ENCODE measurements at places on chromosomes 7 and 10.

DNA sequence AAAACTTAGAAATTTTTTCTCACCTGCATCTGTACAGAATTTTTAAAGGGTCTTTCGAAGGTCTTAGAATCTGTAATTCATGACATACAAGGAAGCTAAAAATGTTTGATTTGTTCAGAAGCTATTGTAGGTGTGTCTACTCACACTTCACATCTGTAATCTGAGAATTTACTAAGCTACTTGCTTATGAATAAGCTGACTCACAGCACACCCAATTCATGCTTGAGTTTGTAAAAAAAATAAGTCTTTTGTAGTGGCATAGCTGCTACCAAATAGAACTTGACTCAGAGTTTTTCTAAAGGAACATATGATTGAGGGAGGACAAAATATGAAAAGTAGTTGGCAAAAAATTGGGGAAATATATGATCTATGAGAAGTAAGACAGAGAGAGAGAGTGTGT, 12.7 kb upstream of the AGR2 start:
- DNase-seq: no peak

DNA sequence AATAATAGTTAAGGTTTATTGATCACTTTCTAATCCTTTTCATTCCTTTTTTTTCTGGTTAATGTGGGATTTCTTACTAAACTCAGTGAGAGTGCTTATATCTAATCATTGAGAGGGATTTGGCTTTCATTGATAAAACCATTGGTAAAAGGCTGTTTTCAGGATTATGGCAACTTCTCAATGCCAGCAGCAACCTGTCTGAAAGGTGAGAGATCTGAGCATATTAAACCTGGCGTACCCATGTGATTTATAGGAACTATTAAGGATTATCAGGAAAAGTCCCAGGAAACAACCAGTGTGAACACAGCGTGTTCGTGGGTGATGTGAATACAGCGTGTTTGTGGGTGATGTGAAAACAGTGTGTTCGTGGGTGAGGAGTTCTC, 65.9 kb downstream of the PDIA4 start:
- DNase-seq: no peak

GRCh38 chr10:116866987-116867595, 17.8 kb downstream of the ENO4 start:
- no peak for DNase-seq

DNA sequence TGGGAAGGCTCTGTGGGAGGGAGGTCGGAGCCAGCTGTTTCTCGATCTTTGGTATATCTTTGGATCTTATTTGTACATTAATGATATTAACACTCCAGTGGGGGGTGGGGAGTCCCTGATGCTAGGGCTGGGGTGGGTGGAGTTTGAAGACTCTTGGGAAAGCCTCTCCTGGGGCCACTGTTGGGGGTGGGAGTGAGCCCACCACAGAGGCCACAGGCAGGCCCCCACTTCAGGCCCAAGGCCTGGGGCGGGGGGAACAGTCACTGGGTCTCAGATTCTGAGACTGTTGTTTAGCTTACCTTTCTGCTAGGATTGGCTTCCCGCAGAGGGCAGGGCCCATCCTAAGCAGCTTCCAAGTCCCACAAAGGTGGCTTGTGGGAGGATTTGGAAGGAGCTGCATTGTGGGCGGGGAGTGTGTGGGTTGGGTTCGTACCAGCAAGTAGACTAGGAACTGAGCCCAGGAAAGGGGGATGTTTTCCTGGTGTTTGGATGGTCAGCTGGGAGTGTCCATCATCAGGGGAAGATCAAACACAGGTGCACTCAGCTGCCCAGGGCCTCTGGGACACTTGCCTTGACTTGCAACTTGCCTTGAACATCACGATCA, 11.9 kb downstream of the YKT6 start:
- DNase-seq: no peak

DNA sequence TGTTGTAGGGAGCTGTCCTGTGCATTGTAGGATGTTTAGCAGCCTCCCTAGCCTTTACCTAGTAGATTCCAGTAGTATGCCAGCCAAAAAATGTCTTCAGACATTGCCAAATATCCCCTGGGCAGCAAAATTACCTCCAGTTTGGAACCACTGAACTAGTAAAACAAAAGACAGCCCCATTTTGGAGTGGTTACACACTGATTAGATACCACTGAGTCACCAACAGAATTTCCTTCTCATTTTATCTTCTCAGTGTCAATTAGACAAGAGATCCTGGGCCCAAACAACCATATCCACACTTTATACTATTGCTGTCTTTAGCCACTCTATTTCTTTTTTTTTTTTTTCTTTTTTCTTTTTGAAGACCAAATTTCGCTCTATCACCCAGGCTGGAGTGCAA, 3.5 kb upstream of the CCDC6 start:
- DNase-seq: no peak

DNA sequence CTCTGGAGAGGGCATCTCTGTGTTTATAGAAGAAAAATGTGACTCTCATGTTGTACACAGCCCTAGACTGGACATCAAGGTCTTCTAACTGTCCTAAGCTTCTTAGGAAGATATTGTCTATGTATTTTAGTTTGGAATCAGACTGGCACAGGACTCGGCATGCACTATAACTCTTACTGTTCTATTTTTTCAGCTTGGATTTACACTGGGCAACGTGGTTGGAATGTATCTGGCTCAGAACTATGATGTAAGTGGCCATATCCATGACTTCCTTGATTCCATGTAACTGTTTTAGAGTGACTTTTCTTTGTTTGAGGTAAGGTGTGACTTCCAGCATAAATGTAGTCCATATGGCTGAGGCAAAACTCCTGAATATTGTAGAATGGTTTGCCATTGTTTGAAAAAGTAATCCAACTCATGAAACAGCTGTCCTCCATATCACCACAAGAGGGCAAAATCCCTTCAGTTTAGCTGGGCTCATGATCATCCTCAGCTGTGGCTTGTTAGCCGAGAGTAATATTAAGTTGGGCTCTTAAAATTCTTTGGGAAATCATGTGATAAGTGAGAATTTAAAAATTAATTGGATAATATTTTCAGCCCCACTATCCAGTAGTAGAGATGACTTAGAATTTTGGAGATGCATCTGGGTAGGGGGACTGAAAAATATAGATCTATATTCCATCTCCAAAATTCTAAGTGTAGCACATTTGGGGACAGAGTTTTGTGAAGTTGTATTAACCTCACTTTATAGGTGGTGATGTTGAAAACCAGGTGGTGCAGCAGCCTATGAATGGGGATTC, 10.4 kb downstream of the STMP1 start:
- DNase-seq: no peak

- no peak for DNase-seq
These were observed 9.3 kb upstream of the SPOCK2 start for GRCh38 chr10:72097448-72098300.

- DNase-seq: no peak
These were observed 1.1 kb downstream of the RHOBTB1 start for GRCh38 chr10:60942788-60943315.

DNA sequence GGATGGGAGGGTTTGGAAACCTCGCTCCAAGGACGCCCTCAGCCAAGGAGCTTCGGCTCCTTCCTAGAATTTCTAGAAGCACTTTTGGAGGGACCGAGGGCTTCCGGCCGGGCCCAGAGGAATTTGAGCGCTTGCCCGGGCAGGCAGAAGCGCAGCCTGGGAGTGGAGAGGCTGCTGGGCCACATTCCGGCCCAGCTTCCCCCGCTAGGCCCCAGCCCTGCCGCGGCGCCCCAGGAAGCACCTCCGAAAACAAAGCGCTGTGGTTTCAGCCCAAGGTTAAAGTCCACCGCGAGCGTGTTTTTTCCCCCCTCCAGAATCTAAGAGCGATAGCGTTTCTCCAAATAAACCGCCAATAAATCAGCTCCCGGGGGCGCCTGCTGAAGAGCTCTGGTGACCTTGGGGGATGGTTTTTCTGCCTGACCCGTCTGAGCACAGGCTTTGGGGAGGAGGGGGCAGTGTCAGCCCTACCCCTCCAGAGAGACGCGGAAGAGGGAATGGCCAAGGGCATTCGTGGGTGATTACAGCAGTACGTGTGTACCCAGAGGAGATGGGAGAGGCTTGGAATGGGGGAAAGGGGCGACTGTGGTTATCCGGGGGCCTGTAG, 5.7 kb upstream of the TNRC18 start:
- DNase-seq: no peak

DNA sequence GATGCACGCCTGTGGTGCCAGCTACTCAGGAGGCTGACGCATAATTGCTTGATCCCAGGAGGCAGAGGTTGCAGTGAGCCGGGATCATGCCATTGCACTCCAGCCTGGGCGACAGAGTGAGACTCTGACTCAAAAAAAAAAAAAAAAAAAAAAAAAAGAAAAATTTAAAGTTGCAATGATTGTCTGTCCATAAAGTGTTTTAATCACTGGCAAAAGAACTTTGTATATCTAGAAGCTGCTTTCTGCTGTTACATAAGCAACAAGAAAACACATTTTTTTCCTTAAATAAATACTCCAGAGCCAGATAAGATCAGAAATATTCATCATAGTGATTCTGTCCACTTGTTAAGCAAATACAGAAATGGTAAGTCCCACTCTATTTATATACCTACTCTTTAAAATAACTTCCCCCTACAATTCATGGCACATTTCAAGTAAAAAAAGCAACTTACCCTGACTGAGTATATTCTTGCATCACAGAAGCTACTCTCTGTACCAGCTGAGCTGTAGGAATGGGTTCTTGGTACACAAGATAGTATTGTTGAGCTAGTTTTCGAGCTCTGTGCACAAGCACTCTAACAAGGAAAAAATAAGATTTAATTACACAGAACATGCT, 7.6 kb downstream of the PSMA2 start:
- DNase-seq: no peak

DNA sequence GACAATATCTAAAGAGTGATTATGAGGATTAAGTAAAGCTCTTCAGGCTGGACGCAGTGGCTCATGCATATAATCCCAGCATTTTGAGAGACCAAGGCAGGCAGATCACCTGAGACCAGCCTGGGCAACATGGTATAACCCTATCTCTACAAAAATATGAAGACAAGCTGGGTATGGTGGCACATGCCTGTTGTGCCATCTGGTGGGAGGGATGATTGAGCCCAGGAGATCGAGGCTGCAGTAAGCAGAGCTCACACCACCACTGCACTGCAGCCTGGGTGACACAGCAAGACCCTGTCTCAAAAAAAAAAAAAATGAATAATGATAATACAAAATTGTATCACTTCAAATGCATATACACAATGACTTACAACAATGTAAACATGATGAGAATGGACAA, 195.6 kb upstream of the AUTS2 start:
- DNase-seq: no peak

- no peak for DNase-seq
These were observed 375.5 kb upstream of the CELF2 start for GRCh38 chr10:10642189-10642588.

GRCh38 chr10:69211524-69211923, 8.6 kb upstream of the HKDC1 start:
- DNase-seq: no peak

GRCh38 chr10:20956843-20957242, 59.7 kb upstream of the NEBL start:
- DNase-seq: no peak
